ENCODE measurements at places on chromosomes 11 and 22.

DNA sequence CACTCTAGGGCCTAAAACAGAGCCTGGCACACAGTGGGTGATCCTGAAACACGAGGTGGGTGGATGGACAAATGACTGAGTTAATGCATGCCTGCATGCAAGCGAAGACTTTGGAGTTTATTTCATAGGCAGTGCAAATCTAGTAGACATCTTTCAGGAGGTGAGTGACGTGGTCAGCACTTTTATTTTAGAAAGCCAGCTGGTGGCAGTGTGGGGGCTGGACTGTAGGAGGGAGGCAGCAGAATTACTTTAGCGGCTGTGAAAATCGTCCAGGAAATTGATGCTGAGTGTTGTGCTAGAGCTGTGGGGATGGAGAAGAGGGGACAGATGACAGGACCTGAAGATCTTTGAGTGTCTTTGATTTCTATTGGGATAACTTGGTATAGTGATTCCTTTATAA, 47.1 kb downstream of the BMAL1 start:
- no peak for DNase-seq

- DNase-seq: no peak
Observed at GRCh38 chr11:132126973-132127899, 756.8 kb downstream of the NTM start.

DNA sequence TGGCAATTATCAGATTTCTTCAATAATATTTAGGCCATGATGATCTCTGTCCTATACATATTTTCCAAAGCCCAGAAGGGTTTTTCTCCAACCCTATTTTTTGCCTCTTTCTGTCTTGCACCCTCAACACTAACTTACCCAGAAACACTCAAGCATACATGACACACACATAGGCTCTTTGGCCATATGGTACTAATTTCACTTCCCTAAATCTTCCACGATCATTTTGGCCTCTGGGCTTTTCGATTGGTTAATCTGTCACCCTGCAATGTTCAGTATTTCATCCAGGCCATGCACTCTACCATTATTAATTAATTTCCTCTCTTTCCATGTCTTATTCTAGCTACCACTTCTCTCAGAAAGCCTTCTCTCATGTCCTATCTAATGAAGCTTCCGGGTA, 59.8 kb downstream of the LUZP2 start:
- no peak for DNase-seq

DNA sequence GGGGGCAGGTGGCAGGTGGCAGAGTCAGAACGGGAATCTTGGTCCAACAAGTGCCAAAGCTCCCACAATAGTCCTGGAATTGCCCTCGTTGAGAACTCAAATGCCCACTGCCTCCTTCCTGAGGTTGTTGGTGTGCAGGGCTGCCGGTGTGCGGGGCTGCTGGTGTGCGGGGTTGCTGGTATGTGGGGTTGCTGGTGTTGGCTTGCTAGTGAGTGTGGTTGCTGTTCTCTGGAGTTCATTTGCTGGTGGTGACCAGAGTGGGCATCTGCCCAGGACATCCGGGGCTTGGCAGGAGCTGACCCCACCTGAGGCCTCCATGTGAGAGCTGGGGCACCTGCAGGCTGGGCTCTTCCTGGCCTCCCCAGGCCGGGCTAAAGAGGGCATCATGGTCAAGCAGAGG, 14.0 kb upstream of the MPPED1 start:
- DNase-seq: no peak

- no peak for DNase-seq
Observed at GRCh38 chr22:42792453-42792908, 64.6 kb downstream of the ARFGAP3 start.

GRCh38 chr22:27019827-27020226, 362.4 kb downstream of the MIAT start:
- DNase-seq: no peak

DNA sequence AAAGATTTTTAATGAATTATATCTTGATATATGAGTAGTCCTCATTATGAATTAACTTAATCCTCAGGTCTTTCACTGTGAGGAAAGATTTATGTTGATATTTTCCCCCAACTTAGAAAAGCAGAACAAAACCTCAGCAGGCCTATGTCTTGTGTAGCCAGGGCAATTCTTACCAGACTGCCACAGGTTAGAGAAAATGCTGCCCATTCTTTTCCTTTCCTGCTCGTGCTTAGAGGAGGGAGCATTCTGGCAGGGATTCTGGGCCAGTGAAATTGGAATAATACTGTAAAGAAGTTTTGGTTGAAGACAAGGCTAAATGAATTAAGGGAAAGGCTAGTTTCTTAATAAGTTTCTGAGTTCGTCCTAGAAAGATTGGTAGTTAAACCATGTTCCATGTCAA, 56.6 kb downstream of the ZNRF3 start:
- DNase-seq: no peak

DNA sequence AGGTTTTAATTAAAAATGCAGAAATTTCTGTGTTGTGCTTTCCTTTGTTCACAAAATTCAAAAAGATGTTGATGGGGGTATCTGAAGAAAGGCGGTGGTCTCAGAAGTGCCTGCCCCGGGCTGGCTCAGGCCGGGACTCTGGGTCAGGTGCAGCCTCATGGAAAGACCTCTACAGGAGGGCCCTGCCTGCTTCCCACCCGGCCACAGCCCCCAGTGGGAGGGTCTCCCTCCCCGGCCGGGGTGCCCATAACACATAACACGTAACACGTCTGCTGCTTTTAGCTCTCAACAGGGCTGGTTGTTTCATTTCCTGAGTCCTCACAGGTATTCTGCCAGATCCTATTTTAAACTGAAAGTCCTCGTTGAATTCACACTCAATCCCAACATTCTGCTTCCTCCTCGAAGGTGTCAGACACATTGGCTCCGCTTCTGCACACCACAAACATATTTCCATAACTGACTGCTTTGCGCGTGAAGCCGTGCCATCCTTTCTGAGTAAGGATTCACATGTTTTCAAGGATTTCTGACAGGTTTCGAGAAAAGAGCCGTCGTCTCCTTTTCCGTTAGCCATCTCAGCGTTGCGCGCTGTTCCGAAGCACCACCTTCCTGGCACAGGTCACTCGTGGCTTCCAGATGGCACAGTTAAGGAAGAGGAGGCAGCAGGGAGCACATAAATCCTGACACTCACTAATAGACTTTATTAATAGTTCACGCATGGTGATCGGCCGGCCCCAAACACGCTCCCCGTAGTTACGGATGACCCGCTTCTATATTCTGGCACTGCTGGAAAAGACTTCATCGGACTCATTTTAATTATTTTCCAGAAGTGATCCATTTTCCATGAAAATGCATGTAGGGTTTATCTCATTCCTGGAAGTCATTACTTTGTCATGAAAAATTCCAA, 569.3 kb downstream of the BRD1 start:
- no peak for DNase-seq

DNA sequence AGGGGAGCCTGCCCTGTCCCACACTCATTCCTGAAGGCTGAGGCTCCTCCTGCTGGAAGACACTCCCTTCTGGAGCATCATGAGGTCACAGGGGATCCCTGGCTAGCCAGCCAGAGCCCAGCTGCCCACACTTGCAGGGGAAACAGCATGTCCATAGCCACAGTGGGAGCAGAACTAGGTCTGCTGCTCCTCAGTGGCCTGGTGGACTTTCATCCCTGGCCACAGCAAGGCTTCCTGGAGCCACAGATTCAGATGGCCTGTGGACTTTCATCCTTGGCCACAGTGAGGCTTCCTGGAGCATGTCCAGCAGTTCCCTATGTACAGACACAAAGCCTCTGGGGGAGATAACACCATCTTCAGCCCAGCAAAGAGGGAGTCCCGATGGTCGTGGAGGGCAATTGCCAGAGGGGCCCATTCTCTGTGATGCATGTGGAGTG, 5.9 kb upstream of the APOL6 start:
- DNase-seq: no peak

GRCh38 chr11:64789331-64790204, 11.2 kb upstream of the SF1 start:
- no peak for DNase-seq

- no peak for DNase-seq
Observed at GRCh38 chr11:120400564-120401364, 64.6 kb downstream of the ARHGEF12 start.

GRCh38 chr22:41947424-41948080, 600 bp upstream of the CENPM start:
- DNase-seq: no peak

GRCh38 chr11:81432333-81432732, 1301.3 kb downstream of the FAM181B start:
- no peak for DNase-seq

GRCh38 chr11:6587360-6587953, 16.0 kb downstream of the RRP8 start:
- DNase-seq: no peak

- no peak for DNase-seq
Observed at GRCh38 chr11:95531116-95531515, 258.5 kb downstream of the FAM76B start.

- no peak for DNase-seq
Observed at GRCh38 chr11:119599864-119600541, 129.0 kb downstream of the NECTIN1 start.

DNA sequence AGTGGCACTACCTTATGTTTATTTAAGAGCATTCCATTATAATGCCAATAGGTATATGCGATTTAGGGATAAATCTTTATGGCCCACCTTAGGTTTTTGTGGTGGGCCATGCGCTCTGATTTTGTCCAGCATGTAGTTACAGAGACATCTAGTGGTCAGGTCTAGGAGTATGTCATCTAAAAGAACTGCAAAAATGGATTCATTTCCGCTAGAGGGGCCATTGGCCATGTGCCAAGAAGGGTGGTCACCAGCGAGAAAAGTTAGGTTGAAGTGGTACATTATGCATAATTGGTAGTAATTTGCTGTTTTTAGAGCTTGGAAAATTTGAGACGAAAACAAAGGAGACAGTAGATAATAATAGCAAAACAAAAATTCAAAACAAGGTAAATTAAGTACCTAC, 27.7 kb downstream of the LRRC4C start:
- no peak for DNase-seq

DNA sequence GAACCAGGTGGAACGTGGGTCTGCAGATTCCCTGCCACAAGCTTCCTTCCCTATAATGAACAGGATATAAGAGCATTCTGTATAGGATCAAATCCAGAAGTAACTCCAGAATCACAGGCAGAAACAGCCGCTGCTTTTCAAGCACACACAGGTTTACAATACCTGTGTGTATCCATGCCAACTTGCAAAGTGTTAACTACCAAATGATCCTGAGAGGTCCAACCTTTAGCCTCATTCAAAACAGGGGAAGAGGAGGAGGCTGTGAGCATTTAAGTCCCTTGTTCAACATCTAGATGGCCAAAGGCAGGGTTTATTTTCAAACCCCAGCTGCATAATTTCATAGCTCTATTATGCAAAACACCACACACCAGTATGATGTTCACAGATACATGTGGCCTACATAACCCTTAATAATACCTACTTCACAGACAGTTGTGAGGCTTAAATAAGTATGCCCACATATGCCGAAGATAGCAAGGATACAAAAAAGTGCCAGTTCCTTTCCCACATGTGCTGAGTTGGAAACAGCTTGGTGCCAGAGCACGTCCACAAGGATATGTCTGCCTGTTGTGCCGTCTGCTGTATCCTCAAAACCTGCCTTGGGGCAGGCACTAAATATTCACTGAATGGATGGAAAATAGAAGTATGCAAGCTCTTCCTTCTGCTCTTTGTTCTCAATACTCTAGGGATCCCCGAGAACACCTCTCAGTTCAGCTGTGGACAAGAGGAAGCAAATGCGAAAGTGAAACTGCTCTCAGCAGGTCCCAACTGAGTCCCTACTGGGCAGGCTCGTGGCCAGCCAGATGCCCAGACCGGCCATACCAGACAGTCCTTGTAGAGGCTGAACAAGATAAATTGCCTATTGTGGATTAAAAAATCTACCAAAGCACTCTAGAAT, 66.8 kb downstream of the LARGE1 start:
- DNase-seq: no peak

DNA sequence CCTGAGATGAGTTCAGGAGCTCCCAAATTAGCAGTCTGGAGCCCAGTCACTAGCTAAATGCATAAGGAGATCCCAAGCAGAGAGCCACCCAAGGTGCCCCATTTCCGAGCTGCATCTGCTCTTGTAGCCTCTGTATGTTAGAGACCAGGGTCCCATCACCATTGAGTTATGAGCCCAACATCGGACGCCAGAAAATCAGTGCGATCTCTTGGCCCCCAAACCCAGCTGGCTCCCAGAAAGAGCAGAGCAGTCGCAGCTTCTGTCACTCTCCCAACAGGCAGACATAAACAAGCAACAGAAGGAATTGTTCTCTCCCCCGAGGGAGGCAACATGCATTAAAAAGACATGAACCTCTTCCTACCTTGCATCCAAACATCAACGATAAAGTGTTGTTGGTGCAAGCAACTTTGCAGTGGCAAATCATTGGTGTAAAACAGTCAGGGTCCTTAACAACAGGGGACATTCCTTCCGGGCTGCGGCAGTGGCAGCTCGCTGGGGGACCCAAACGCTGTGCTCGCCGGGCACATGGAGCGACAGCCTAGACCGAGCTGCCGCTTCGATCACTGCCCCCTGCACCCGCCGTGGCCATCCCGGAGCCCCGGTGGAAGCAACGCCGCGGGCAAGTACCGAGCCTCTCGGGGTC, 907.1 kb downstream of the DLG2 start:
- no peak for DNase-seq

DNA sequence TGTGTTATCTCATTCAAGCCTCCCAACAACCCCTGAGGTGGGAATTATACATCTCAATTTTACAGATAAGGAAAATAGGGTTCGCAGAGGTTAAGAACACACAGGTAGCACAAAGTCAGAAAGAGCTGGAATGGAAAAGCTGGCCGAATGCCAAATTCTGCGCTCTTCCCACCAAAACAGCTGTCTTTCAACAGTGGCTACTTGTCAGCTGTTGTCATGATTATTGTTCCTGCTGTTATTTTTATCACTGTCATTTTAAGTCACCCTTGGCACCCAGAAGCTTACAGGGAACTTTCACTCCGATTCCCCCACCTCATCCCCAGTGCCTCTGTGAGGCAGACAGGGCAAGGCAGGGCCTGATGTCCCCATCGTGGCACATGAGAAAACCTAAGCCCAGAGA, 74.5 kb upstream of the CSNK2A3 start:
- no peak for DNase-seq

DNA sequence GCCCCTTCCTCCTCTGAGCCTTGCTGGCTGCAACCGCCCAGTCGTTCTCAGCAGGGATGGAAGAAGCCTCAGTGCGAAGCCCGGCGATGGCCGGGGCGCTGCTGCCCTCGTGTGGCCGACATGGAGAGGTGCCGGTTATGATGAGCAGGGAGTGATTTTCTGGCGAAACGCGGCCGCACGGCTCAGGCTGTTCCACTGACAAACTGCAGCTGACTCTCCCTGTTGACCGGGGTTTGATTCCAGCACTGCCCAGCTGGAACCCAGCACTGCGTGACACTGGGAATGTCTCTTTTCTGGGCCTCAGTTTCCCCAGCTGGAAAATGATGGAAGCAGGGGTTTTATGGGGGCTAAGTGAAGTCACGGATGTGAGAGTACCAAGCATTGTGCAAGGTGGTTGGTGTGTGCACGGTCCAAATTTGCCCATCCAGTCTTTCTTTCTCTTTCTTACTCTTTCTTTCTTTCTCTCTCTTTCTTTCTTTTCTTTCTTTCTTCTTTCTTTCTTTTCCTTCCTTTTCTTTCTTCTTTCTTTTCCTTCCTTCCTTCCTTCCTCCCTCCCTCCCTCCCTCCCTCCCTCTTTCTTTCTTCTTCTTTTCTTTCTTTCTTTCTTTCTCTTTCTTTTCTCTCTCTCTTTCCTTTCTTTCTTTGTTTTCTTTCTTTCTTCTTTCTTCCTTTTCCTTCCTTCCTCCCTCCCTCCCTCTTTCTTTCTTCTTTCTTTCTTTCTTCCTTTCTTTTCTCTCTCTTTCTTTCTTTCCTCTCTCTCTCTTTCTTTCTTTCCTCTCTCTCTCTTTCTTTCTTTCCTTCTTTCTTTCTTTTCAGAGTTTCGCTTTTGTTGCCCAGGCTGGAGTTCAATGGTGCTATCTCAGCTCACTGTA, 25.8 kb upstream of the MPPED1 start:
- peak; percentile 73 for DNase-seq
